Foreskin keratinocyte (primary cell): ENCODE measurements at places on chromosomes 1 and 21.

GRCh38 chr1:159891275-159892157 lies 8.4 kb downstream of the CFAP45 start:
- no peak for DNase-seq

DNA sequence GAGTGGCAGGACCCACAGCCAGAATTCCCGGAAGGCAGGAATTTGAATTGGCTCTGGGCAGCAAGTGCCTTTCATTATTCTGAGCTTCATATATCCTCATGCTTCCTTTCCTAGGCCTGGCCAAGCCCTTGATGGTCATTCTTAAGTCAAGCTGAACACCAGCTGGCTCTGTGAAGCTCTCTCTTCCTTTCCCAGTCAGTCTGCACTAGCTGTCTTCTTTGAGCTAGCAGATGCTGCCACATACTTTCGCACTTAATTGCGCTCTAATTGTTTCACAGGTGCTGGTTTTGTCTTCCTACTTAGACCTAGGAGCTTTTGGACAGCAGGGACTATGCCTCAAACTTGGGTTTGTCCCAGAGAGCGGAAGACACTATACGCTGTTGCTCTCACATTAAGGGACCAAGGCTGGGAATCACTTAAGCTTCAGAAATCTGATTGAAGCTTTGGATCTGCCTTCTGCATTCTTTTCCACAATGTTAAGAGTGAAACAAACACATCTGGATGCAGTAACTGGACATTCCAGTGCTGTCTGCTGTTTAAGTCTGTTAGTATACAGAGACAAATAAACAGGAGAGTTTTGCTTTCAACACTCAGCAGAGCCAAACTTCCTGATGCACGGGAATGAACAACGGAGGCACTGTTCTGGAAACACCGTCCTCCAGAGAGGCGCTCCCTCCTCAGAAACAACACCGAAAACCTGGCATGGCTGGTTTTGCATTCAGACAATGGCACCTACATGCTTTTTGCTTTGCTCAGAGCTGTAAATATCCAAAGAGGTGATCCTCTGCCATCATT lies 2.2 kb downstream of the TLR5 start:
- peak; percentile 58 for DNase-seq

- DNase-seq = no peak
These were observed 9.3 kb downstream of the CHI3L2 start for GRCh38 chr1:111236806-111237205.

GRCh38 chr1:171739656-171740055 lies 2.2 kb downstream of the VAMP4 start:
- DNase-seq = no peak

GRCh38 chr1:66351913-66352312 lies 182.0 kb upstream of the SGIP1 start:
- no peak for DNase-seq

DNA sequence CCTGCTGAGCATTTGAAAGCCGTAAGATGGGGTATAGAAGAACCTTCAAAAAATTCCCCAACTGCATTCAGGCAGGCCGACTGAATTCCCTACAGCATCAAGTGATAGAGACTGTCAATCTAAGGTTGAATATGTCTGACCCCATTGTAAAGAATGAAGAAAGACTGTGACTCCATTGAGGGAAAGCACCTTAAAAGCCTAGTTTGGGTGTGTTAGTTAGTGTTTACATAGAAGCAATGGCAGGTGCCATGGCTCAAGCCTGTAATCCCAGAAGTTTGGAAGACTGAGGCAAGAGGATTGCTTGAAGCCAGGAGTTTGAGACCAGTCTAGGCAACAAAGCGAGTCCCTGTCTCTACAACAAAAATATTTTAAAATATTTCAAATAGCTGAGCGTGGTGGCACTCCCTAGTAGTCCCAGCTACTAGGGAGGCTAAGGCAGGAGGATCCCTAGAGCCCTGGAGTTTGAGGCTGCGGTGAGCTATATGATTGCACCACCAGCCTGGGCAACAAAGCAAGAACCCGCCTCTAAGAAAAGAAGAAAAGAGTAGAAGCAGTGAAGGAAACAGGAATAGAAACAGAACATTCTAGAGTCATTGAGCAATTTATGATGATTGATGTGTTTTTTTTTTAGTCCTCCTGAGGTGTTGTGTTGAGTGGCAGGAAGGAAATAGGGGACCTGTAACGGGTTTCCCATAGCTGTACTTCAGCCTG lies 15.4 kb downstream of the POLR3GL start:
- no peak for DNase-seq

GRCh38 chr1:97270508-97271307 lies 549.1 kb downstream of the PTBP2 start:
- no peak for DNase-seq

DNA sequence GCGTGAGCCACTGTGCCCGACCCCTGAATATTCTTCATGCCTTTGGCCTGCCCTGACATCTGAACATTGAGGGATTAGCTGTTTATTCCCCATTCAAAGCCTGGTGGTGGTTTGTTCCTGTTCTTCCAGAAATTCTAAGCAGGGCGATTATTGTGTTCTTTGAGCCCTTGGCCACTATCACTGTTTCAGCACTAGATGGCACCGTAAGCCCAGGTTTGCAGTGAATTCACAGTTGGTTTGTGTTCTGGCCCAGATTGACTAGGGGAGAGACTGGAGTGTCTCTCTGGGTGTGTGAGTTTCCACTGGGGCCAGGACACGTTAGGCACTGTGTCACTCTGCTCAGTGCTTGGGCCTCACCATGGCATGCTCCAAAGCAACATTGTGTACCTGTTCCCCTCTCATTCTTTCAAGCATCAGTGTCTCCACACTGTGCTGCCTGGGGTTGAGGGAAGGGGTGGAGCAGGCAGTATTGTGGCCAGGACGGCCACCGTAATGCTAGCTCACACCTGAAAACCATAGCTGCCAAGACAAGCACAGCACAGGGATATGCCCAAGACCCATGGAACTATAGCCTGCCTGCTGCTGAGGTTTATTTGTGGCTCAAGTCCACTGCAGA lies 52.7 kb downstream of the PKN2 start:
- DNase-seq = no peak

DNA sequence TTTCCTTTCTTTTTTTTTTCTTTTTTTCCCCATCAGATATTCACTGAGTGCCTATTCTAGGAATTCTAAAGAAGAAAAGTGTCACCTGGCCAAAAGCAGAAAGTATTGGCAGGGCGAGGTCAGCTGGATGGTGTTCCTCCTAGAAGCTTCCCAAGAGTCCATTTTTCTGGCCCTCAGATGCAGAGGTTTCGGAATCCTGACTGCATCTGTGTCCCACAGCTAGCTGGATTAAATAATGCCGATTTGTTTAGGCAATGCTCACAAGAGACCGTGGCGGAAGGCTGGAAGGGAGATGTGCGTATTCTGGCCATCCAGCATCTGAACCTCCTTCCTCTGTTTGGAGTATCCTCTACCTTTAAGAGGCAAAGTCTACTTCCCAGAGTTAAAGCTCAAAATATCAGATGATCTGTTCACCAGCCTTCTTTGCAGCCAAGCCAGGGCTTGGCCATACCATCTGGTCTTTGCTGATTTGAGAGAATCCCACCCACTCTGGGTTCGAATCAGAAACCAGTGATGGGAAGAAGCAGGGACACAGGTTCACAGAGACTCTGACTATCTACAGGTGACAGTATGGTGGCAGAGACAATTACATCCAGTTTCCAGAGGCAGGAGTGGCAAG lies 5.4 kb upstream of the TENT5C start:
- DNase-seq = no peak

DNA sequence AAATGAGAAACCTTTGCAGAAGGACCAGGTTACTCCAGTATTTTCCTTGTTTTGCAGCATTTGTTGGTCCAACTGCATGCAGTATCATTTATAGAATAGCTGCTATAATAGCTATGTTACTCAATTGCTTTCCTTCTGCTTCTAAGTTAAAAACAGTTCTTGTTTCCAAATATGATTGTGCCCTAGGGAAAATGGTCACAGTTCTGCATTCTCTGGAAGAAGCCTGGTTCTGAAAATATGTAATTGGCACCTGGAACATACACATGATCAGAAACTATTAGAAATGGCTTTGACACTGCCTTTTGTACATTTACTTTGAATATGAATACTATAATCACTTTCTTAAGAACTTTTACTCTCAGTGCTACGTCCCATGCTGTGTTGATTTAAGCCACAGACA lies 33.6 kb downstream of the HENMT1 start:
- no peak for DNase-seq

DNA sequence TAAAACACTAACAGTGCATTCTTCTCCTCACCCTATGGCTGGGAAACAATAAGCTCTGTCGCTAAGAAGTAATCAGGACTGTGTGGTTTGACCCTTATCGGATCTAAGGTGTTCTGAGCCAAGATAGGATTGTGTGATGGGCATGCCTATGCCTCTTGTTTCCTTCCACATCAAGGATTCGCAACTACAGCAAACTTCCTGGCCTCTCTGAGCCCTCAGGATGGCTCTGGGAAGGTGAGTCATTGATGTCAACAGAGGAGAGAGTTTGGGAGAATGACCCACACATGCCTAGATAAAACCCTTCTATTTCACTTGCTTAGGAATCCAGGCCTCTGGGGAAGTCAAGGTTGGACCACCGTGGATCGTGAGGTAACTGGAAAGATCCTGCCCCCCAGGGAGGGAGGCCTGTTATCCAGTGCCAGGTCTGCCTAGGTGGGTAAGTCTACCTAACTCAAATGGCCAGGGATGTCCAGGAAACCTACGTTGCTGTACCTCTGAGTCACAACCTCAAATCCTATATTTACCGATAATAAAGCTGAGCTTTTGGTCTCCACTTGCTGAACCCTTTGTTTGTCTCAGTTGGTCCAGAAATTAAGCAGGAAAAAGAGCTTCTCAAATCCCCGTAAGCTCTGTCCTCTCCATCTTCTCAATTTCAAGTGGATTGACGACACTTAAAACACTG lies 27.4 kb downstream of the TIAM1 start:
- DNase-seq = no peak

- peak; percentile 74 for DNase-seq
These were observed 27.9 kb upstream of the BMP8B start for GRCh38 chr1:39816415-39817090.

DNA sequence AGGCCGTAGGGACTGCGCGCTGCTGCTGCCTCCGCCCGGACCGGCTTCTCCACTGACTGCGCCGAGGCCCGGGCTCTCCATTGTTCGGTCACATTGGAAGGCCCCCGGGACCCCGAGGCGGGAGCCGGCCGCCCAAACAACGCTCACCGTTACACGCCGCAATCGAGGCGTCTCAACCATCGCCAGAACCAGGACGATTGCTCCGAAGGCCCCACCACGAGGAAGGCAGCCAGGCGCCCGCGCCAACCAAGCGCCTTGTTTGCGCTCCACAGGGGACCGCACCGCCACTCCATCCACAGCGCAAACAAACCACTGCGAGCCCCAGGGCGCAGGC lies 595 bp downstream of the GLUL start:
- no peak for DNase-seq

DNA sequence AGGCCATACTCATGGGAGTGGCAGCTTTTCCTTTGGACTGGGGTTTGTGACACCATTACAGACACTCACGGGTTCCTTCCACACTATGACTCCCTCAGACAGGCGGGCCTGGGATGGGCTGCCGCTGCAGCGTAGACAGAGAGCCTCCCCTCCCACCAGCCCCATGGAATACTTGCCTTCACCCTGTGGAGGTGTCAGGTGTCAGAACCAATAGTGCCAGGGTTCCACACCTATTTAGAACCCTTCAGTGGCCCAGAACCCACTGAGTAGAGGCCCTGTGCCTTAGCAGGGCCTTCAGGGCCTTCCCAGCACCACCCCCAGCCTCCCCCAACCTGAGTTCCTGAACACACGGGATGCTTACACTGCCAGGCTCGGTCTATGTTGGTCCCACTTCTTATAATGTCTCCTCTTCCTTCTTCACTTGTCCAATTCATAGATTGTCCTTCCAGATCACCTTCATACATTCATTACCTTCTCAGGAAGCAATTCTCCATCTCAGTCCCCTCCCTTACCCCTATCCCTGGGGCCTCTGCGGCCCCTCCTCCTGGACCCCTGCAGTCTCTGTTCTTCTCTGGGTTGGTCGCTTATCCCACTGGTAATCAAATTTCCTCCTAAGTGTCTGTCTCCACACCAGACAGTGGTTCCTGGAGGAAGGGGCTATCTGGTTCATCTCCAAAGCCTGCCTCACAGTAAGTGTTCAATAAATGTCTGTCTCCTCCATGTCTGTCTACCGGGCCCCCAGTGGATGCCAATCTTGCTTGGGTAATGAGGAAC lies 1.4 kb upstream of the RHBG start:
- DNase-seq = no peak

- DNase-seq = no peak
These were observed 303.7 kb downstream of the HLX start for GRCh38 chr1:221182791-221183533.

GRCh38 chr1:74328851-74329250 lies 93.7 kb downstream of the TNNI3K start:
- DNase-seq = no peak

DNA sequence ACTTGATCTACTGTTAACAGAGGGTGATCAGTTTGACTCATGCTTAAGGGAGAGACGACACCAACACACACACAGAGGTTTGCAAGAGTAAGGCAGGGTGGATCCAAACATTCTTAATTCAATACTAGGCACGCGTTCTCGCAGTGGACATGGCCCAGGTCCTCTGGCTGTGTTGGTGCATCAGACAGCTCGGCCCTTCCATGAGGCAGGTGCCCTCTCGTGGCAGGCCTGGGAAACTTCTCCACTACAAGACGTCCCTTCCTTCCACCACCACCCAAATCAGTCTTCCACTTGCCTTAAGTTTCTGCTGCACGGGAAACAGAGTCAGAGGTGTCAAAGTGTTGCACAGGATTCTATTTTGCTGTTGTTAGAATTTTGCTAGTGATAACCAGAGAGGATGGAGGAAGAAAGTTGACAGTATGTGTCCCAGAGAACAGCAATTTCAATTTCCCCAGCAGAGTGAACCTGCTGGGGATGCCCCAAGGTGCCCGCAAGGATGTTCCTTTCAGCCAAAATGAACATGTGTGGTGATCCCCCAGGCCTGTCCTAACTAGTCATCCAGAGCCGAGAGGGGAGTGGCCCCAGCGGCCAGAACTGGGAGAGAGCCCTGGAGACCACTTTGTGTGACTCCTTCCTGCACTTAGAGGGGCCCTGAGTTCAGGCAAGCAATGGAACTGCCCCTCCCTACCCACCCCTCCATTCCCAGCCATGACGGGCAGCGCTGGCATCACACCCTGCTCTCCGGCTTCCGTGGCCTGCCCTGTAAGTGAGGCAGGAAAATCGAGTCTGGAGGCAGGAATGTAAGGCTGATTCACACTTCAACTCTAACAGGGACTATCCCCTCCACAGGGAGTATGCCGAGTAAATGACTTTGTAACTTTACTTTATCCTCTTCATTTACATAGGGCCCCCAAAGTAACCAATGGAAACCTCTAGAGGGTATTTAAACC lies 34.8 kb downstream of the MX1 start:
- DNase-seq = peak; percentile 73

DNA sequence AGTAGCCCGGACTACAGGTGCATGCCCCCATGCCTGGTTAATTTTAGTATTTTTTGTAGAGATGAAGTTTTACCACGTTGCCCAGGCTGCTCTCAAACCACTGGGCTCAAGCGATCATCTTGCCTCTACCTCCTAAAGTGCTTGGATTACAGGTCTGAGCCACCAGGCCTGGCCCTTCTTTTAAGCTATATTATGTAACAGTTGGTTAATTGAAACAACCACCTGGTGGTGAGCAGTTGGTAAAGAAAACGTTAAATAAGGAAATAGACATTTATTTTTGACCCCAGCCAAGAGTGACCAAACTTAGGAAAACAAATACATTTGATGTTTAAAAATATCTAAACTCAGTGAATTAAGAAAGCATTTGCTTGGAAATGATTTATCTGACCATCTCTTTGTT lies 12.1 kb upstream of the PDC start:
- no peak for DNase-seq

- DNase-seq = no peak
These were observed 155.6 kb upstream of the CSF3R start for GRCh38 chr1:36638268-36638667.
